ENCODE measurements at places on chromosomes 12 and 14. TPM values are rescaled to one million over a fixed set of nuclear protein-coding genes. Genes with fewer than 3 reads are reported as not detected.

SLC39A5 gene
- 0.25 TPM for total RNA-seq

DNA sequence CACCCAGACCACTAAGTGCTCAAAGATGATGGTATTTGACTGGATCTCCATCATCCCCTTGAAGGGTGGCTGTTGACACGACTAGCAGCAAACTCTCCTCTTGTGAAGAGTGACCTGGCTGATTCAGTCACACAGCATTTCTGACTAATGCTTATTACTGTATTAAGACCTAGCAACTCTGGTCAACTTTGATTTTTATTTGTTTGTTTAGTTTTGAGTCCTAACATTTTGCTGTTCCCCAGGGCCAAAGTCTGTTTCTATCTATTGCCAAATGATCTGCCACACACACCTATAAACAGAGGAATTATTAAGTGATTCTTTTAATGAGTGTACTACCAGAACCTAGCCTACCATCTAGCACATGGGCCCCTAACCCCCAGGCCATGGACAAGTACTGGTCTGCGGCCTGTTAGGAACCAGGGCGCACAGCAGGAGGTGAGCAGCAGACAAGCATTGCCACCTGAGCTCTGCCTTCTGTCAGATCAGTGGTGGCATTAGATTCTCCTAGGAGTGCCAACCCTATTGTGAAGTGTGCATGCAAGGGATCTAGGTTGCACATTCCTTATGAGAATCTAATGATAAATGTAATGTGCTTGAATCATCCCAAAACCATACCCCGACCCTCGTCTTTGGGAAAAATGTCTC is 120.0 kb downstream of the RPS6KA5 start:
- no peak overlapping the region for H3K4me3 ChIP-seq
- no peaks in the 10 kb centered on the region for H3K36me3 ChIP-seq
- H3K27me3 ChIP-seq, result no peaks in the 10 kb centered on the region

DNA sequence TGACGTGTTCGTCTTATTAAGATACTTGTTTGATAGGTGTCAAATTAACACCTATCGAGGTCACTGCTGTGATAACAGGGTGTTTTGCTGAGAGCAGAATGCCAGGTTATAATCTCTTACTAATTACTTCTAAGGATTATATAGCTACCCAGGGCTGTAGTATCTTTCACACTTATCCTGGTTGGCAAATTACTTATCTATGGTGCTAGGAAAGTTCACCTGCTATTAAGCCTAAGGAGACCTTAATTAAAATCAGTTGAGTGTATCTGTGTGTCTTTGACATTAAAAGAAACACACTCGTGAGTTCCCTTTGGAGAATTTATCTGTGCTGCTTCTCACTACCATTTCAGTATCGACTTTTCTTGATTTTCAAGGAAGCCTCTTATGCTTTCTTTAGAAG is 301.6 kb upstream of the SLC16A7 start:
- no peak overlapping the region for H3K27ac ChIP-seq
- no peaks in the 10 kb centered on the region for H3K4me1 ChIP-seq
- H3K27me3 ChIP-seq, result no peaks in the 10 kb centered on the region
- H3K4me3 ChIP-seq, result no peak overlapping the region

GRCh38 chr14:90831821-90832220 is 15.6 kb upstream of the TTC7B start:
- DNase-seq, result no peak
- peaks cover 25% of the 10 kb centered on the region for H3K27me3 ChIP-seq
- no peak overlapping the region for H3K27ac ChIP-seq
- no peaks in the 10 kb centered on the region for H3K36me3 ChIP-seq
- peaks cover 3% of the 10 kb centered on the region for H3K4me1 ChIP-seq

- no peaks in the 10 kb centered on the region for H3K36me3 ChIP-seq
- H3K27ac ChIP-seq, result no peak overlapping the region
- DNase-seq, result no peak
- H3K27me3 ChIP-seq, result no peaks in the 10 kb centered on the region
- no peak overlapping the region for H3K4me3 ChIP-seq
Measured at GRCh38 chr12:102281231-102281630, 83.6 kb upstream of the PMCH start.

GRCh38 chr12:56129206-56129941 is 1.3 kb downstream of the ESYT1 start:
- peaks cover 13% of the 10 kb centered on the region for H3K4me1 ChIP-seq
- peaks cover 33% of the 10 kb centered on the region for H3K36me3 ChIP-seq
- peak overlapping the region; percentile 90 for H3K4me3 ChIP-seq
- no peak overlapping the region for H3K27ac ChIP-seq
- H3K27me3 ChIP-seq, result no peaks in the 10 kb centered on the region
- peak; percentile 72 for DNase-seq

GRCh38 chr14:34035177-34035933 is 84.5 kb upstream of the EGLN3 start:
- H3K36me3 ChIP-seq, result no peaks in the 10 kb centered on the region

DNA sequence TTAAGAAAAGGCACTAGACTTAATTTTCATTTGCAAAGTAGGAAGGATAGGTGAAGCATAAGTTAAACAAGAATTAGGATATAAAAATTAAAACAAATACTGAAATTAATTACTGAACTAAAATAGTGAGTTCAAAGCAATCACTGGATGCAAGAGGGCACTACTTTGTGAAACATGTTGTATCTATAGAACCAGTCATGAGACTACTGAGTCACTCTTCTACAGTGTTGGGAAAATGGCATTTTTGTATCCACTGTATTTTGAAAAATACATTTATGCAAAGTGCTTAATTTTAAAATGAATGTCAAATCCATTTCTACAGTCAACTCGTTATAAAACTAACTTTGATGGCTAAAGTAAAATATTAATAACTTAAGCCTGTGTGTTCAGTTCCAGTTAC is 47.9 kb downstream of the SEL1L start:
- H3K27me3 ChIP-seq, result no peaks in the 10 kb centered on the region
- no peak for DNase-seq

DNA sequence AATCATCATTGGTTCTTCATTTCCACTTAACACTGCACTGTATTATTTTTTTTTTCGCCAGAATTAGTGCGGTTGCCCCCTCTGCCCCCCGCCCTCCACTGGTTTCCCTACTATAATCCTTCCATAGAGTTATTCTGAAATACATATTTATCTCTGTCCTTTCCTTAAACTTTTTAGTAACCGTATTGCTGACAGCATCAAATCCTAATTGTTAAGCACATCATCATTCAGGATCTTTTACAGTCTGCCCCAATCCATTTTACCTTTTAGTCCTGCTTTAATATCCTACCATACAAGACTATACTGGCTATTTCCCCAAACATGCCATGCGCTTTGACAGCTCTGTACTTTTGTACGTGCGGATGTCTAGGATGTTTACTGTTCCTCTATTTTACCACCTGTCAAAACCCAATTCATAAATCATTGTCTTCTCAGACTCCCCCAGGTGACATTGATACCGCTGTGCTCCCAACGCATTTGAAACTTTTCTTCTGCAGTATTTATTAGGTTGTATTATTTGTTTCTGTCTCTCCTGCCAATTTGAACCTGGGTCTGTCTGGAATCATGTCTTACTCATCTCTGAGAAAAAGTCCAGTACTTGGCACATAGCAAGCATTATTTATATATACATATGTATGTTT is 1.0 kb downstream of the FGFR1OP2 start:
- H3K27me3 ChIP-seq, result no peaks in the 10 kb centered on the region
- no peak overlapping the region for H3K27ac ChIP-seq
- peaks cover 5% of the 10 kb centered on the region for H3K4me1 ChIP-seq
- no peak for DNase-seq

- no peak overlapping the region for H3K27ac ChIP-seq
- peaks cover 33% of the 10 kb centered on the region for H3K36me3 ChIP-seq
- no peaks in the 10 kb centered on the region for H3K4me1 ChIP-seq
- no peak overlapping the region for H3K4me3 ChIP-seq
- no peaks in the 10 kb centered on the region for H3K27me3 ChIP-seq
Measured at GRCh38 chr12:76860256-76860655, 18.6 kb downstream of the CSRP2 start.
